ENCODE measurements at places on chromosomes 7 and 10.
A peak's percentile ranks its signal among the peaks of the same experiment; 100 is the strongest.

GRCh38 chr7:116327135-116327534 lies 116.8 kb downstream of the TES start:
- no peak for DNase-seq

DNA sequence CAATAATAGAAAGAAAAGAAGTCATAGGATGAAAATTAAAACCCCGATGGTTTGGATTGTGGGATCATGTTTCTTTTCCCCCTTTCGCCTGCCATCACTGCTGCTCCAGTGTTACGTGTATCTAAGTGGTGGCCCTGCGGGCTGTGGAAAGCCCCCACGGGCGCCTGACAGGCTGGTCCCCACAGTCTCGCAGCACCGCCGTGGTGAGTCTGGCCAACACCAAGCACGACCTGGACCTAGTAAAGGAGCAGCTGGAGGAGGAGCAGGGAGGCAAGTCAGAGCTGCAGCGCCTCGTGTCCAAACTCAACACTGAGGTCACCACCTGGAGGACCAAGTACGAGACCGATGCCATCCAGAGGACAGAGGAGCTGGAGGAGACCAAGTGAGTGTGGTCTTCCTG lies 19.5 kb downstream of the MYH16 start:
- DNase-seq, result no peak

- DNase-seq, result no peak
Measured at GRCh38 chr10:47260505-47261111, 39.4 kb upstream of the GDF10 start.

- no peak for DNase-seq
Measured at GRCh38 chr10:31584098-31584631, 265.1 kb downstream of the ZEB1 start.

DNA sequence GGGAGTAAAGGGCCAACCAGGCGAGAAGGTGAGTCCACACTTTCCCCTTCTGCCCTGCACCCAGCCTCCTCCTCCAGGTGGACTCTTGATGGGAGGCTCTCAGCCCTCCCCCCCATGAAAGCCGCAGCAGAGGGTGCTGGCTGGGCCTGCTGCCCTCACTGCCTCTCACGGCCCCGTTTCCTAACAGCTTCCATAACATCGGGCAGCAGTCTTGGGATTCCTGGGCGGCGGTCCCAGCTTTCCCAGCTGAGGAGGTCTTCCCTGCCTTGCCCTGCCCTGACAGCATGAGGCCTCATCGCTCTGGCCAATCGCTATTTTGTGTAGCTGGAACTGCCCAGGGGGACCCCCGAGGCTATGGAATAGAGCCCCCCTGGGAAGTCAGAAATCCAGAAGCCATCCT lies 76.3 kb downstream of the COL13A1 start:
- DNase-seq, result no peak

DNA sequence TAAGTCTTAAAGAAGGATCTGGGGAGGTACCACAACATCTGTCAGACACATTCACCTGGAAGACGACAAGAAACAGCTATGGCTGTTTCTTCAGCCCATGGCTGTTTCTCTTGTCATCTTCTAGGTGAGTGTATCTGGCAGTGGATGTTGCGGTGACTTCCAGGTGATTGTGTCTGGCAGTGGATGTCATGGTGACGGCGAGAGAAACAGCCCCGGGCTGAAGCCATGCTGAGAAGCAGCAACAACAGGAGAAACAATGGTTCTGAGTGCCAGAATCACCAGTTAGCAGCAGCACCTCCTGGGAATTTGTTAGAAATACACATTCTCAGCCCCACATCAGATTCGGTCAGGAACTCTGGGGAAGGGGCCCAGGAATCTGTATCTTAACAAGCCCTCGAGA lies 68.6 kb upstream of the SYPL1 start:
- DNase-seq, result no peak

- no peak for DNase-seq
Measured at GRCh38 chr10:125190946-125191345, 30.6 kb upstream of the CTBP2 start.

DNA sequence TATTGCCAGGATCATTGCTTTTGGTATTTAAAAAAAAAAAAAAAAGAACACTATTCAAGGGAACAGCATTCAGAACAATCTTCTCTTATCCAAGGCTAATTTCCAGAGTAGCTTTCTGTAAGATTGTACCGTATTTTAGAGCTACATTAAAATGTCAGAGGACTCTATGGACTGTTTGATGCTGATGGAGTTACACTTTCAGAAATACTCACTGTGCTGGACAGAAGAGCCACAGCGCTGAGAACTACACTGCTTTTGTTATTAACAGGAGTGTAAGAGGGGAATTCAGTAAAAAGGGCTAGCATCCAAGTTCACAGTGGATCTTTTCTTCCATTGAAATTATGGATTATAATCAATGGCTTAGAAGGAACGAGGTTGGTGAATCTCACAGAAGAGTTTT lies 247.7 kb downstream of the AHR start:
- no peak for DNase-seq

DNA sequence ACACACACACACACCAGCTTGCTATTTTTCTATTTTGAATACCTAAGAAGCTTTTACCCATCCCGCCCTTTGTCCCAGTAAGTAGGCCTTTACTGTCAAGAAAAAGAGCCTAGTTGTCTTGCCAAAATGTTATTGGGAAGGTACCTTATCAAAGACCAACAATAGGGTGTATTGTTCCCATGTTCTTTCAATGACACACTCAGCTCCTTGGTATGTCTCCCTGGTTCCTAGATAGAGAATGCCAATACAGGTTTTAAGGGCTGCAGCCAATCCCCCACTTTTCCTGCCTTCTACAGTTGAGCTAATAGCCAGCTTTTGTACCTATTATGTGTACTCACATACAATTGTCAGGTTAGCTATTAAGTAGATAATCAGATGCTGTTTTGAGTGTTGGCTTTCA lies 92.0 kb upstream of the LRRTM3 start:
- DNase-seq, result no peak

- DNase-seq, result no peak
Measured at GRCh38 chr7:123260428-123260960, 60.7 kb upstream of the SLC13A1 start.

GRCh38 chr7:152341039-152341913 lies 94.5 kb downstream of the KMT2C start:
- no peak for DNase-seq

GRCh38 chr10:133056001-133056400 lies 31.7 kb upstream of the ADGRA1 start:
- DNase-seq, result no peak

DNA sequence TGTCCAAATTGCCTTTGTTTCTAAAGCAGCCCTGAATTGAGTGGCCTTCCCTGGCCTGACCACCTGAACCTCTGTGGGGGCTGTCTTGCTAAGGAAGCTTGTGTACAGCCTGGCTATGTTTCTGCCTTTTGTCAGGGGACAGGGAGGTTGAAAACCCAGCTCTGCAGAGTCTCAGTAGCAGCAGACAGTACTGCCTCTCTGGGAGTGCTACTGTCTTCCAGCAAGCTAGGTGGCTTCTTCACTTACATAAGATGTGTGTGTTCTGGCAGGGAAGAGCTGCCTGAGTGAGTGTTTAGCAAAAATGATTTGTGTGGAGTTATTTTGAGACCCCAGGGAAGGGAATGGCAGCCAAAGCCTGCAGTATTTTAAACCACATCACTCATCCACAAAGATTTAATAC lies 57.4 kb downstream of the LRRC4 start:
- no peak for DNase-seq

DNA sequence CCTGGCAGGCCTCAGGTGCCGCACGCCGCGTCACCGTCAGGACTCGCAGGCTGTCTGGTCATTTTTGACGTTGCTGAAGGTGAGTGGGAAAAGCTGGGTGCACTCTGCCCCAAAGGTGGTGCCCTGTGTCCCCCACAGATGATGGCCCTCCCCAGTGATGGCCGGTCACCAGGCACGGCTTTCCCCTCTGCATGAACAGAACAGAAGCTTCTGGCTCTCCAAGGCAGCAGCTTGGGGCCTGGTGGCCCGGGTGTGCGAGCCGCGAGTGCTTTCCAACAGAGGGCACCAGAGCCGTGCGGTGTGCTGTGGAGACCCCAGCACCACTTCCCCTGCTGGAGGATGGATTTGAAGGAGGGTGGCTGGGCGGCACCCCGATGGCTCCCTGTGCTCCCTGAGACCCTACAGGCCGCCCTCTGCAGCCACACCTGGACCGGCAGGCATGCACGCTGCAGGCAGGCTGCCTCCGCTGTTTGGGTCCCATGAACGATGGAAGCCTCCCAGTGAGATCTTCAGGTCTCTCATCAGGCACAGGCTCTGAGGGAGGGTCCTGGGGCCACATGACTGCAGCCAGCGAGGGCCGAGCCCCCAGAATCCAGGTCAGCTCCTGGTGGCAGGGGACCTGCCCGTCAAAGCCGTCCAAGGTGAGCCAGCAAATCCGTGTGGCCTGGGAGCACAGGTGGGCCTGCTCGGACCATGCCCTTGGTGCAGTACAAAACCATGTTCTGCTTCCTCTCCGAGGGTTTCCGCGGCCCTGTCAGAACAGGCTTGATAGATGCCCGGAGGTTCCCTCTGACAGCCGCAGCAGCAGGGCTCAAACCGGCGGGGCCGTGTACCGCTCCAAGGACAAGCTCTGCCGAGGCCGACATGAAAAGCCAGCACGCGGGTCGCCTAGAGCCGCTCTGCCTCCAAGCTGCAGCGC lies 195.4 kb downstream of the EBF3 start:
- DNase-seq, result peak; percentile 18

- DNase-seq, result no peak
Measured at GRCh38 chr7:26334166-26334859, 42.7 kb downstream of the SNX10 start.

Data from NT2/D1 (cell line).